ENCODE measurements at places on chromosomes 12 and 14. TPM values are rescaled to one million over a fixed set of nuclear protein-coding genes. Genes with fewer than 3 reads are reported as not detected.
A peak's percentile ranks its signal among the peaks of the same experiment; 100 is the strongest.

HOXC10 gene
- total RNA-seq: 0.33 TPM

- DNase-seq: no peak
These were observed 43.7 kb upstream of the ATP2B1 start for GRCh38 chr12:89752341-89752740.

DNA sequence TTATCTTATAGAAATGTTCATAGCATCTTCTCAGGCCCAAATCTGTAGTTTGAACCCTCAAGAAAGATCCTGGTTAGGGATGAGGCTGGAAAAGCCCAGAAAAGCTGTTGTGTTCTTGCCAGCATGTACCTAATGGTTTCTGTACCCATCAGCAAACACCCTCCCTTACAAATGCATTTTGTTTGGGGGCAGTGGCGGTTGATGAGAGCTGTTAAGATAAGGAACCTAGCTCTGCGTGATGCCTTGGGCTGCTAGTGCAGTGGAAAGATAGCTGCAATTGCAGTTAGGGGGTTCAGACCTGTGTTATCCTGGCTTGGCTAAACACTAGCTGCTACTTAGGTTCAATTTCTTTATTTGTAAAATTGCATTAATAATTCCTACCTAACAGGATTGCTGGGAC is 3.6 kb downstream of the TPH2 start:
- DNase-seq: no peak

- DNase-seq: no peak
These were observed 3.4 kb downstream of the AQP5 start for GRCh38 chr12:49964849-49965624.

DNA sequence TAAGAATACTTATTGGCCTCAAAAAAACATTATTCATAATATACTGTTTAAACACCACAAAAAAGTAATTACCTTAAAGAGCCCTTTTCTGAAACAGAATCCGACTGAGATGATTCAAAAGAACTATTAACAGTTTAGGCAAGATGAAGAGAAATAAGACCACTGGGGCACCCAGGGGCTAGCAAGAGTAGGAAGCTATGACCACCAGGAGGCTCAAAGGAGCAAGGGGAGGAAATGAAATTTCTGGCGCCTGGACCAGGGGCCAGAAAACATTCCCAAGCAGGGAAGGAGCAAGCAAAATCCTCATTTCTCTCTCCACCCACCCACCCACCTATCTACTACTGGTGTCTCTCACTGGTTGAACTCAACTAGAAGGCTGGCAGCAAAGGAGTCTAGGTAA is 6.3 kb upstream of the DCAF4 start:
- no peak for DNase-seq

DNA sequence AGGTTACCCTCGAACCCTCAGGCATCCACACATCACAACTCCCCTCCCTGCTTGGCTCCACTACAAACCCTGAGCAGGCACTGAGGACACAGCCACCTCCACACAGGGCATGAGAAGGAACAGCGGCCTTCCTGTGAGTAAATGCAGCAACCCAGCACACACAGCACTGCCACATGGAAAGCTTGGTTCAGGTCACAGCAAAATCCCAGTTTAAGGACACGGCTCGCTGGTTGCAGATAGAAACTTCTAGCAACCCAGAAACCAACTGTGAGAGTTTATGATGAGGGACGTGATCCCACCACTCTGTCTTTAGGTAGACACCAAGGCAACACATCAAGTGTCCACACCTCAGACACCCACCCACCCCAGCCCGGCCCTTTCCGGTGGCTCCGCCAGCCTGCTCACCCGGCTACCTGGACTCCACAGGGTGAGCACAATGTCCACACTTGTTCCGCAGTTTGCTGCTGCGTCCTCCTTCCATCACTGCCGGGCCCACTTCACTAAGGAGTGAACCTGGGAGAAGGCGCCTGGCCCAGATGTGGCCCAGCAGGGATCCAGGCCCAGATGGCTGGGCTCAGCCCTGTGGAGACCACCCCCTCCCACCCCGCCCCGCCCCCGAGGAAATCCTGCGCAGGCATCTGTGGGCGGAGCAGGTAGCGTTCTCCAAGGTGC is 13.2 kb downstream of the CDCA4 start:
- DNase-seq: no peak

PLEKHH1 gene
- 2.9 TPM for total RNA-seq

SSTR1 gene
- total RNA-seq: 8.2 TPM

OGFOD2 gene
- 26.1 TPM for total RNA-seq

- DNase-seq: no peak
These were observed 369.1 kb downstream of the NPAS3 start for GRCh38 chr14:33307691-33308251.

DNA sequence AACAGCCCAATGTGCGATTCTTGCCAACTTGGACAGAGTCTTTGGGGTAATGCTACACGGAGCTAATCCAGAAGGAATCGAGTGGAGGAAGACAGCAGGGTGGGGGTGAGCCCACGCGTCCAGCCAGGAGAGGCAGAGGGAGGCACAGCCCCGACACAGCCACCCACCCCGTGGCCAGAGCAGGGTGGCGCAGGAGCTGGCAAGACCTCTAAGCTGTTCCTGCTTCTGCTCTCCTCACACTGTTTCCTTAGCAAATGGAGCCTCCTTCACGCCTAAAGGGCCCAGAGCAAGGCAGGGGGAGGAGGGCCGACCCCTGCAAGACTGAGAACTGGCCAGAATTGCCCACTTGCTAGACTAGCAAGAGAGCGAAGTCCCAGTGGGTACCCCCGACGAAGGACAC is 91.5 kb downstream of the FBXL14 start:
- no peak for DNase-seq

- no peak for DNase-seq
These were observed 1.1 kb upstream of the CATSPERB start for GRCh38 chr14:91732859-91733477.

- DNase-seq: no peak
These were observed 130.1 kb upstream of the HIF1A start for GRCh38 chr14:61565181-61565580.

DNA sequence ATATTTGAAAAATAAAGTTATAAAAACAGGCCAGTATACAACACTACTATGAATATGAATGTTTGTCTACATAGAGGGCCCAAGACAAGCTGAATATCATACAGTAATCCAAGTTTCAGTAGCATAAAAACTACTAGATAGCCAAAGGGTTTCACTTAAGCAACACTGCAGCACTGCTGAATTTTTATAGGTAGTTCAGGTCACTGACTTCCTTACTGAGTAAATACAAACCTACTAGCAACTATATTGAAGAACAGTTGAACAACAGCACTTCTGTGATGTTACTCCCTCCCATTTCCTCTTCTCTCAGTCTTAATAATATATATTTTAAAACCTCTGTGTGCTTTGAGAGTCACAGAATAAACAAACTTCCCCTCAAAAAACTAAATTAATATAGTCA is 42.7 kb downstream of the GTF2A1 start:
- DNase-seq: no peak

KCNMB4 gene
- 0.65 TPM for total RNA-seq

GRCh38 chr14:60544659-60545058 is 35.7 kb downstream of the SIX6 start:
- no peak for DNase-seq

GRCh38 chr12:32574585-32574984 is 104.5 kb upstream of the DNM1L start:
- DNase-seq: no peak

GRCh38 chr14:62558451-62558850 is 486.8 kb downstream of the KCNH5 start:
- DNase-seq: no peak

DEGS2 gene
- total RNA-seq: 0.93 TPM

DNA sequence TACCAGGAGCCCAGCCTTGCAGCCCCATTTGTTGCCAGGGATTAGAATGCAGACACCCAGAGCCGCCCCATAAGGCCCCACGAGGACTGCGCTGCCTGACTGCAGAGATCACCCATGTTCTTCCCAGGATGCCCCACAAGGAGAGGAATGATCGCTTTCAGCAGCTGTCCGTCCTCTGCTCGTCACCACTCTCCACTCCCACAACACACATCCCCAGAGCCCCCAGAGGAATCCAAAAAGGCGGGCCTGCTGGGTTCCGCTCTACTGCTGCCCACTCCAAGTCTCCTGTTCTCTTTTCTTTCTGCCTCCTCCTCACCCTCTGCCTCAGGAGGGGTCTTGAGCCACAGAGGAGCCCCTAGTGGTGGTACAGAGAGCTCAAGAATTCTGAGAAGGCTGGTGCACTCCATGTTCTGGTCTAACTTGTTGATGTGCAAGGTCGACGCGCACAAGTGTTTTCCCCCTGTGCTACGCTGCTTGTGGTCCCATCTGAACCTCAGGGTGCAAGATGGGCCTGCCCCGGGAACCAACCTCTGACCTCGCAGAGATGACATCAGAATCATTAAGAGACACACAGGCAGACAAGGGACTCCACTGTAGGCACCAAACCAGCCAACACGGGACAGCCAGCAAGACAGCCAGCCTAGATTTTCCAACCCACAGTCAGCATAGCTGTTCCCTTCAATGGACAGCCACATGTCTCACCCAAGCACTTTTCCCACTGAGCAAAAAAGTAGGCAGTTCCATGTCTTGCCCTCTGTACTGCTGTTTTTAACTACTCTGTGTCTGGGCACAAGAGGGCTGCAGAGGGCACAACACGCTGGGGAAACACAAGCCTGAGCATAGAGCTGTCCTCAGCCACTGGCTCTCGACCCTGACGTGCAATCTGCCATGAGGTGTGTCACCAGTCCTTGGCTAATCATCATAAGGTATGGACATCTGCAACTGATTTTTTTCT is 29.9 kb downstream of the PXN start:
- no peak for DNase-seq

- no peak for DNase-seq
These were observed 77.5 kb upstream of the KICS2 start for GRCh38 chr12:64299628-64300027.

TESPA1 gene
- 0.45 TPM for total RNA-seq

KRT6A gene
- total RNA-seq: not detected

GRCh38 chr12:32377344-32378055 is 21.9 kb upstream of the FGD4 start:
- no peak for DNase-seq

DNA sequence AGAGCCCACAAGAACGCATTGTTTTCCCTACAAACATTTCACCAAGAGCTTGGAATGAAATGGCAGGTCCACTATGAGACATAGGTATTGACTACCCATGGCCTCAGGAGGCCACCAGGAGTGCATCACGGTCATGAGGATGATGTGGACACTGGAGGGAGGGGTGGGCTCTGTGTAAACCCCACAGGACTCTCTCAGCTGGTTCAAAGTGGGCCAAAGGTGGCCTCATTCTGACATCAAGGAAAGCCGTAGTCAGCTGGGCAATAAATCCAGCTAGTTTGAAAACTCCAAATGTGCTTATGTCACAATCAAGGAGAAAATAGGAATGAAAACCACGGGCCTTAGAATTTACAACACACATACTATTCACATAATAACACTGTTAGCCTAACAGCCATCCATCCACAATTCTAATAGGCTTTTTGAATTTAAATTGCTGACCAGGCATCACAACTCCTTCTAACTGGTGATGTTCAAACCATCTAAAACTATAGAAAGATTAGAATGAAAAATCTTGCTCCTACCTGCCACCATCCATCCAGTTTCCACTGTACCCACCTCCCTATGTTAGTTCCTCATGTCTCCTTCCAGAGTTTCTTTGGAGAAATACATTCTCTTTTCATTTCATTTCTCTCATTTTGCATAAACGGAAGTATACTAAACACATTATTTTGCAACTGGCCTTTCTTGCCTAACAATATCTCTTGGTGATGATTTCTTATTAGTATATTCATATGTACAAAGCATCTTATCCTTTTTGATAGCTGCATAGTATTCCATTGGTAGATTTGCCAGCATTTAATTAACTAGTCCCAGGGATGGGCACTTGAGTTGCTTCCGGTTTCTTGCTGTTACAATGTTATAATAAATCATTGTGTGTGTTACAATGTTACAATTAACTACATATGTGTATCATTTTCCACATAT is 21.5 kb downstream of the CMKLR1 start:
- no peak for DNase-seq

KRT73 gene
- not detected for total RNA-seq

DNA sequence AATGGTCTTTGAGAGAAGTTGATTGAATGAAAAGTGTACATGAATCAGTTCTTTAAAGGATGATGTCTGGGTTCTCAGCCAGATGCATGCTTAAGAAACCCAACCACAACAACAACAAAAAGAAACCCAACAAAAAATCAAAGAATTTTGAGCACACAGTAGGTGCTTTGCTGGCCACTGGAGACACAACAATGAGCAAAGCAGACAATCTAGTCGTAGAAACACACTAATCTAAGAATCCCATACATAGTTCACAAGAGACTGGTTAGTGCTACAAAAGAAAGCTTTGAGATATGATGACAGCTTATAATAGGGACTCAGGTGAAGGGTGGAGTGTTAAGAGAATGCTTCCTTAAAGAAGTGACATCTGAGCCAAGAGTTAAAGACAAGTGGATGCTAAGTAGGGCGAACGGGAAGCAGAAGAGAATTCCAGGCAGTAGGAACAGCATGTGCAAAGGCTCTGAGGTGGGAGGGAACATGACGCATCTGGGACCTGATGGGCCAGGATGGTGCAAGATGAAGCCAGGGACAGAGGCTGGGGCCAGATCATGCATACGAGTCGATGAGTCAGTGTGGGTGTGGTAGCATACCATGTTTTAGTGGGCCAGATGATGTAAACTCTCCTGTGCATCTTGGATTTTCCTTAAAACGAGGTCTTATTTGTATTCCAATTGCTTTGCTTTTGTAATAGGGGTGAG is 4.6 kb upstream of the HIP1R start:
- no peak for DNase-seq

GRCh38 chr14:86035882-86036281 is 505.9 kb downstream of the FLRT2 start:
- DNase-seq: no peak

AMHR2 gene
- 0.78 TPM for total RNA-seq

- peak; percentile 97 for DNase-seq
These were observed at the start of the genes SOCS4 and WDHD1 for GRCh38 chr14:55026793-55027561. Gene SOCS4 (plus strand): TSS chr14:55027236. CDS start chr14:55043042, 15,806 bp downstream. Gene WDHD1 (minus strand): TSS chr14:55027099. CDS start chr14:55026787, 312 bp downstream.

GRCh38 chr14:103067231-103067954 is 10.0 kb upstream of the CDC42BPB start:
- DNase-seq: no peak

DNA sequence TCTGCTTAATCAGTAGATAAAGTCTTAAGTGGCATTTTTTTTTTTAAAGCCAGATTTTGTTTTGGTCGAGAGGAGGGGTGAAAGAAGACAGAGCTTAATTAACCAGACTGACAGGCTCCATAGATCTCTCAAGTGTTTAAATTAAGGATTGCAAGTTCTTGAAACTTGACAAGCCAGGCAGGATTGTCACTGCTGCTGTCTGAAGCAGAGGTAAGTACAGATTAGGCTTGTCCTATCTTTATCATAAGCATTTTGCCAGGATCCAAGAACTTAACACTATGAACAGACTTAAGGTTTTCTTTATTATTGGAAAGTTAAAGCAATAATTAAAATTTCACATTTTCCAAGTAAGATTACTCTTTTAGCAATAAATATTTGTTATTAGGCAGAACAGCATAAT is 179.6 kb upstream of the LMO3 start:
- no peak for DNase-seq

- peak; percentile 67 for DNase-seq
These were observed 47.3 kb downstream of the PTPN11 start for GRCh38 chr12:112466011-112466422.

DNA sequence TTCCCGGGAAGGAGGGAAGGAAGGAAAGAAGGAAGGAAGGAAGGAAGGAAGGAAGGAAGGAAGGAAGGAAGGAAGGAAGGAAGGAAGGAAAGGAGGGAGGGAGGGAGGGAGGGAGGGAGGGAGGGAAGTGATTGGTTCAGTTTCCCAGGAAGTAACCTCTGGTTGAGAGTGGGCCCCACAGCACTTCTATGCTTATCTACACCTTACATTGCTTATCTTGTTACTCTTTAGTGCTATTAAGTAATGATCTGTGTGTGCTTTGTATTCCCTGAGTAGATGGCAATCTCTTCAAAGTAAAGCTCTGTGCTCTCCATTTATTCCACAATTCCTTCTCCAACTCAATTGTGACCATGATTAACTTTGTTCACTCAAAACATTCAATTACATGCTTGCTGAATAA is 74.6 kb downstream of the SLC38A4 start:
- no peak for DNase-seq
